Hindlimb muscle (tissue), 1 donor: ENCODE measurements at places on chromosomes 16 and 17.

DNA sequence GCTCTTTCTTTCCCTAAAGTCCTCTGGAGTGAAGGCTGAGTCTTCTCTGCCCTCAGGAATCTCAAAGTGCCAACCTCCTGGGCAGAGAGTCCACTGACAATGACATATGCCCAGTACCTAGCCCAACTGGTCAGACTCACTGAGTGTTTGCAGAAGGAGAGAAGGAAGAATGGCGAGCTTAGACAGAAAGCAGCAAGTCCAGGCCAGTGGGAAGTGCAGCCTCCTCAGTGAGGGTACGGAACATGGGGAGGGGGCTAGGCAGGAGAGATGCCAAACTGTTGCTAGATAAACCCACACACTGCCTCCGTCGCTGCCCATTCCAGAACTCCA lies 678 bp downstream of the EXOC7 start:
- no peak for DNase-seq

- DNase-seq = no peak
These were observed 10.9 kb downstream of the USP22 start for GRCh38 chr17:21031756-21032396.

GRCh38 chr17:75854881-75855309 lies 240 bp downstream of the WBP2 start:
- DNase-seq = no peak

- no peak for DNase-seq
These were observed 238.5 kb upstream of the IRX3 start for GRCh38 chr16:54525104-54525503.

DNA sequence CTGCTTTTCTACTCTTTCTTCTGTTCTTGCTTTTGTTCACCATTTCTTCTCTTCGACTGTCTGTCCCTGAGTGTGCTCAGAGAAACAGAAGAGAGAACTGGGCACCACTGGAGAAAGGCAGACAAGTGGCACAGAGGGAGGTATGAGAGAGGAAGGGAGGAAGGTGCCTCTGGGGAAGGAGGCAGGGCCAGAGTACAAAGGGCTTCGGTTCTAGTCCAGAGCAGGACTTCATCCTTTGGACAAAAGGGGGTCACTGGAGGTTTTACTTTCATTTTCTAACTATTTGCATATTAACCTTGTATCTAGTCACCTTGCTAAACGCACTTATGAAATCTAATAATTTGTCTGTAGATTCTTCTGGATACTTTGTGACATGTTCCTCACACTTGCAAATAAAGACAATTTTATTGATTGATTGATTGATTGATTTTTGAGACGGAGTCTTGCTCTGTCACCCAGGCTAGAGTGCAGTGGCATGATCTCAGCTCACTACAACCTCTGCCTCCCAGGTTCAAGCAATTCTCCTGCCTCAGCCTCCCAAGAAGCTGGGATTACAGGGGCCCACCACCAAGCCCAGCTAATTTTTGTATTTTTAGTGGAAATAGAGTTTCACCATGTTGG lies 13.5 kb downstream of the ITGB4 start:
- DNase-seq = no peak
